ENCODE measurements at places on chromosomes 7 and 10.

- DNase-seq, result peak; percentile 55
These were observed 142.8 kb downstream of the LSM5 start for GRCh38 chr7:32347244-32347828.

DNA sequence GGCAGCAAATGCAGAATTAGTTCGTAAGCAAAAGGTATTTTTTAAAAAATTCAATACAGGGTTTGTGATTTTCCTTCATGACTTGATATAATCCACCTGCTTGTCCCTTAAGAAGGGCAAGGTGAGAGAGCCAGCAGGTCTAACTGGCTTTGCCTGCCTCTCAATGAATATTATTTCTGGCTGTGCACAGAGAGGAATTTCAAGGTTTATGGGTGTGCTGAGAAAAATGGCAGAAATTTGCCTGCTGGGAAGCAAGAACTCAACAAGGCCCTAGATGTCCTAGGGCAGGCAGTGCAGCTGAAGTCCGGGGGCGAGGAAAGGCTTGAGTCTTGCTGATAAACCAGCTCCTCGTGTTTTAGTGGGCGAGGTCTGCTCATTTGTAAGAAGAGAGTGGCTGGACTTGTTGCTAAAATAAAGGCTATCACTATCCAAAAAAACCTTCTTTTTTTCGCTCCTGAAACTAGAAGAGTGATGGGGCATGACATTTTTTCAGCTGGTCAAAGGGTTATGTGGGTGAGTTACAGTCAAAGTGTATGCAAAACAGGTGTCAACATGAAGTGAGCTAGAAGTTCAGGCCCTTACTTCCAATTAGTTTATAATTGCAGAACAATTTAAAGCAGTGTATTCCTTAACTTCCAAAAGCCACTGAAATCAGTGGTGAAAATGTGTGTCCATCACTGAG lies 385.8 kb upstream of the KLF6 start:
- DNase-seq, result no peak

DNA sequence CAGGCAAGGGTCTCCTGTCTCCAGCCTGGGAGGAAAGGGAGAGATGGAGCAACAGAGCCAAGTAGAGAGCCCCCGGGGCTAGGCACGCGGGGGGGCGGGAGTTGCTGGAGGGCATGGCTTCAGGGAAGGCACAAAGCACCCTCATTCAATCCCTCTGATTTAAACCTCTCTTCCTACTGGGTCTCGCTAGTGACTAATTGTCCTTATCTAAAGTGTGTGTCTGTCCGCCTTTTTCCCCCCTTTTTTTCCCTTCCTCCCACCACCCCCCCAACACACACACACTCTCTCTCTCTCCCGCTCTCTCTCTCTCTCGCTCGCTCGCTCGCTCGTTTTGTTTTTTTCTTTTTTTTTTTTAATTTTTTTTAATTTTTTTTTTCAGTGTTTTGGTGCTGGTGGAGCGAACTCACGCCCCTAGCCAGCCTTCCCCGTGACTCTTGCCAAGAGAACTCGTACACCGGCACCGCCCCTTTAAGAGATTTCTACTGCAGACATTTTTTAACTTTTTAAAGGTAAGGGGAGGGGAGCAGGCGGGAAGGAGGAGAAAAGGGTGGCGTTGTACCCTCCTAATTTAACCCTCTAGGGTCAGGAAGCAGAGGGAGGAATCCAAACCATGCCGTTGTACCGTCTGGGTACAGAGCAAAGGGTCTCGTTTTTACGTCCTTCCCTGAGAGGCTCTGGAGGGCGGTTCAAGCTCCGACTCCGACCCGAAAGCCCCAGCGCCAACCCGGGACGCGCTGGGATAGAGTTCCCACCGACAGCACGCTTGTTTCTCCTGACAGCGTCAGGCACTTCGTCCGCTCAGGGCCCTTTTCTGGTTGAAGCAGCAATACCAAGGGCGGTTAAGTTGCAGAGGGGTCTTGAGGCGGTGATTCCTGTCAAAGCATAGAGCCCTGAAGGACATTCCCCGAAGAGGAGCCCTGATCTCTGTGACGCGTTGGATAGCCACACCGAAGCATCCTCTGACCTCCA lies at the start of gene HPSE2:
Gene HPSE2, minus strand, starts transcription at position 195 of the 969 bp plus-strand sequence.
- DNase-seq, result no peak

GRCh38 chr10:21969326-21970287 lies 33.9 kb downstream of the DNAJC1 start:
- no peak for DNase-seq

- no peak for DNase-seq
These were observed 132.4 kb upstream of the FOXK1 start for GRCh38 chr7:4549681-4550080.

DNA sequence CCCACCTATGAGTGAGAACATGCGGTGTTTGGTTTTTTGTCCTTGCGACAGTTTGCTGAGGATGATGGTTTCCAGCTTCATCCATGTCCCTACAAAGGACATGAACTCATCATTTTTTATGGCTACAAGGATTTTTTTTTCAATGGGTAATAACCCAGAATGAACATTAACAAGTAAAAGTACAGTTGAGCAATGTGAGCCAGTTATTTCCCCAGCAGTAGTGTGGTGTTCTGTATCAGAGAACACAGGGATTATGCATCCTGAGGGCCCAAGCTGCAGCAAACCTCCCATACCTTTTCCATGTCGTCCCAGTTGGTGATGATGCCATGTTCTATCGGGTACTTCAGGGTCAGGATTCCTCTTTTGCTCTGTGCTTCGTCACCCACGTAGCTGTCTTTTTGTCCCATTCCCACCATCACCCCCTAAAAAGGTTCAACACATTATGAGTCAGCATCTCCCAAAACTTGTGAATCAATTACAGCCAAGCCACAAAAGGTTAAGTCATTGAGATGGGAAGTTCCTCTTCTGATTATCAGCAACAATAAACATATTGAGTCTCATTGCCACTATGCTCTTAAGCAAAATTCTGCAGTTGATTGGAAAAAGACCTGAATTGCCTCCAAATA lies 5.5 kb downstream of the ACTA2 start:
- no peak for DNase-seq

- DNase-seq, result no peak
These were observed 41.3 kb downstream of the CELF2 start for GRCh38 chr10:11058965-11059364.

DNA sequence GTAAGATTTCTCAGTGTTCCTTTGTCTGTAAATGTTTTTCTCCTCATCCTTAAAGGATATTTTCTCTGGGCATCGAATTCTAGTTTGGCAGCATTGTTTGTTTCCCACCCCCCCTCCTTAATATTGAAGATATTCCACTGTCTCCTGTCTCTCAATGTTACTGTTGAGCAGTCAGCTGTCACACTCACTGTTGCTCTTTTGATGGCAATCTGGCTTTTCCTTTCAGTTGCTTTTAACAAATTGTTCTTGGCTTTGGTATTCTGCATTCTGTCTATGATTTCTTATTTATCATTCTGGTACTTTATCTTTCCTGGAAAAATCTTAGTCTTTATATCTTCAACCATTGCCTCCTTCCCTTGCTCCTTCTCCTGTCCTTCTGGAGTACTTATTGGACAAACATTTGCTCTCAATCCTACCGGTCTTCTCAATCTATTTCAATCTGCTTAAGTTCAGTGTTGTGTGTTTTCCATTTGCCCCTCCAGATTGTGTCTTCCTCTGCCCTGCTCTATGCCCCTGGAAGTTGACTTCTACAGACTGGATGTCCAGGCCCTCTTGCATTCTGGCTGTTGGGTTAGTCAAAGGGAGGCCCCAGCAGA lies 9.3 kb upstream of the GTPBP4 start:
- no peak for DNase-seq

GRCh38 chr7:153422291-153423209 lies 629.6 kb upstream of the DPP6 start:
- DNase-seq, result no peak

DNA sequence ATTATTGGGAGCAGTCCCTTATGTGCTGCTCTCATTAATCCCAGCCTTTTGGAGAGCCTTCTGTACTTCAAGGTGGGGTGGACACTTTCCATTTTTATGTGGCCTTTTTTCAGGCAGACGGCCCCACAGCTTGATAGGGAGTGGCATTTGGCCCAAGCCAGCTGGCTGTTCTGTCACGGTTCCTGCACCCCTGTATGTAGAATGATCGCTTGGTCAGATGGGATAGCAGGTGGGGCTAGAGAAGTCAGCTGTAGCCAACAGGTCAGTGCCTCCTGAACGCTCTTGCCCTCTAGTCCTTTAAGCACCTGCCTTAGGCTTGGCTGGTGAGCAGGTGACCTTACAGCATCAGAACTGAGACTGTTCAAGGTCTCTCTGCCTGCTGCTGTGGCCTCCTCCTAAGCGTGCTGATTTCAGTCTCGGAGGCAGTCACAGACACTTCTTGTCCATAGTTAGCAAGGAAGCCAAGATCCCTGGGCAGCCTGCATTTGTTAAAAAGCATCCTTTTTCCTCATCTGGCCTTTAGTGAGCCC lies 95.3 kb downstream of the LRRC4 start:
- DNase-seq, result no peak

DNA sequence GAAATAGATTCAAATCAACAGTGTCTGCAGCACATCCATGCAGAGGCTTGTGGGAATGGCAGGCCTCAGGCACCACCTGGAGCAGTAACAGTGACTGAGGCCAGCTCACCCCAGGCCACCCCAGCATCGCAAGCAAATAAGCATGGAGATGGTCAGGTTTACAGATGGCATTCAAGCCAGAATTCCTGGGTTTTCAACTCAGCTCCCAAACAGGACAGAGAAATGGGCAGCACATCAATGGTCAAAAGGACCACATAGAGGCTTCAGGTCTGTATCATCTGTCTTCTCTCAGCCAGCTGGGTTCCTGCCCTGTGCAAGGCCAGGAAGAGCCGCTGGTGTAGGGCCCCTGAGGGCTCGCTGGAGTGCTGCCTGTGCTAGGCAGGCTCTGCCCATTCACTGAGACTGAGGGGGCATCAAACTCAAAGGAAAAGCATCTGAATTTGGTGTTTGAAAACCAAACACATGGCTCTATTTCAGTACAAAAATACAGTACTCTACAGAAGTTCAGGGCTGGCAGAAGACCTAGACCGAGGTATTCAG lies 112.5 kb downstream of the KMT2E start:
- DNase-seq, result no peak

GRCh38 chr10:72794260-72794659 lies 99.3 kb upstream of the OIT3 start:
- no peak for DNase-seq

DNA sequence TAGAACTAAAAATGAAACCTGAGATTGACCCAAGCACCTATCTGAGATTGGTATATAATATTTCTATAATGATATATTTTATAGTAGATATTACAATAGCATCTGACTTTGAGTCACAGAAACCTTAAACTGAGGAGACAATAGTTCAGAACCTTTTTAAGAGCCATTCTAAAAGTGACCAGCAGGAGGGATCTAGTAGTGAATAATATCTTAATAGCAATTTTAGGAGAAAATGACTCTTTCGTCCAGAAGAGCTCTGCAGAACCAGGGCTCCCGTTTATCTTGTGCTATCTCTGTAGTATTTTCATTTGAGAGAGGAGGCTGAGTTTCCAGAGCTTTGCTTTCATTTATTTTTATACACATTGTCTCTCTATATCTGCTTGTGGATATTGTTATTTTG lies 68.1 kb downstream of the PODXL start:
- DNase-seq, result no peak

DNA sequence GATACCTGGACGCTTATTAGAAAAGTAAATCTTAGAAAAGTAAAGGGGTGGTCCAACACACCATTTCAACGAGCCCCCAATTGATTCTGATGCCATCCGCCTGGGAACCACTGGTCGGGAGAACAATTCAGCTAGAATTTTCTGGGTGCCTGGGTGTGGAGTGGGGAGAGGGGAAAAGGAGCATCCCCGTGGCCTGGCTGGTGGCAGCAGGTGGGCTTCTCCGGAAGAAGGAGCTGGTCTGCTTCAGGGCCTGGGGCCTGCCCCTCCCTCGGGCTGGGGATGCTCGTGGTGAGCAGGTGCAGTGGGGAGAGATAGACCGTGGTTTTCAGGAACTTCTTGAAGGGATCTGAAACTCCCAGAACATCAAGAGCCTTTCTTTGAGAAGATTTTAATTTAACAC lies 39.9 kb upstream of the DUSP5 start:
- no peak for DNase-seq

GRCh38 chr10:3911713-3912442 lies 126.9 kb upstream of the KLF6 start:
- DNase-seq, result no peak

GRCh38 chr10:29191674-29192073 lies 97.2 kb upstream of the LYZL1 start:
- DNase-seq, result no peak

All from activated CD4-positive, alpha-beta T cell treated with anti-CD3 and anti-CD28 coated beads for 48 hours (primary cell).